Sigmoid colon (tissue), 7 donors: ENCODE measurements at places on chromosomes 5 and 9.

GRCh38 chr5:82374637-82375036, 96.5 kb upstream of the RPS23 start:
- DNase-seq, result no peak
- no peaks in the 10 kb centered on the region for H3K27me3 ChIP-seq
- no peak overlapping the region for H3K4me3 ChIP-seq

- no peaks in the 10 kb centered on the region for H3K27me3 ChIP-seq
- peak; percentile 91 for DNase-seq
- no peak overlapping the region for H3K4me3 ChIP-seq
- peaks cover 30% of the 10 kb centered on the region for H3K4me1 ChIP-seq
- H3K27ac ChIP-seq, result peak overlapping the region; percentile 49
- no peaks in the 10 kb centered on the region for H3K36me3 ChIP-seq
Observed at GRCh38 chr5:170357955-170358444, 31.2 kb downstream of the KCNMB1 start.

DNA sequence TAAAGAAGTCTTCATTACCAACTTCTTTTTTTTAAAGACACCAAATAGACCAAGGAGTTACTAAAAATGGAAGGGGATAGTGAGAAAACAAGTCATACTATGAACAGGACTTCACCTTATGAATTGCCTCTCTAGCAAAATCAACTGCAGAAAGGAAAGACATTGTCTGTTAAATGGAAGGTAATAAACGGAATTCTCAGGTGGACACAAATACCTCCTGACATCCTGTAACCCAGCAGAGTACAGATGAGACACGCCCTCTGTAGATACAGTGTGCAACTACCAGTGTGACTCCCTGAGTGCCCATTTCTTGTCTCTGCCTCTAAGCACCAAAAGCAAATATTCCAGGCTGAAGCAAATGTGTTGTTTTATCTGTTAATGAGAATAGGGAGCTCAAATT, 12.2 kb upstream of the PLPP1 start:
- no peak overlapping the region for H3K4me3 ChIP-seq
- H3K27me3 ChIP-seq, result no peaks in the 10 kb centered on the region
- H3K4me1 ChIP-seq, result no peaks in the 10 kb centered on the region
- no peak overlapping the region for H3K27ac ChIP-seq

DNA sequence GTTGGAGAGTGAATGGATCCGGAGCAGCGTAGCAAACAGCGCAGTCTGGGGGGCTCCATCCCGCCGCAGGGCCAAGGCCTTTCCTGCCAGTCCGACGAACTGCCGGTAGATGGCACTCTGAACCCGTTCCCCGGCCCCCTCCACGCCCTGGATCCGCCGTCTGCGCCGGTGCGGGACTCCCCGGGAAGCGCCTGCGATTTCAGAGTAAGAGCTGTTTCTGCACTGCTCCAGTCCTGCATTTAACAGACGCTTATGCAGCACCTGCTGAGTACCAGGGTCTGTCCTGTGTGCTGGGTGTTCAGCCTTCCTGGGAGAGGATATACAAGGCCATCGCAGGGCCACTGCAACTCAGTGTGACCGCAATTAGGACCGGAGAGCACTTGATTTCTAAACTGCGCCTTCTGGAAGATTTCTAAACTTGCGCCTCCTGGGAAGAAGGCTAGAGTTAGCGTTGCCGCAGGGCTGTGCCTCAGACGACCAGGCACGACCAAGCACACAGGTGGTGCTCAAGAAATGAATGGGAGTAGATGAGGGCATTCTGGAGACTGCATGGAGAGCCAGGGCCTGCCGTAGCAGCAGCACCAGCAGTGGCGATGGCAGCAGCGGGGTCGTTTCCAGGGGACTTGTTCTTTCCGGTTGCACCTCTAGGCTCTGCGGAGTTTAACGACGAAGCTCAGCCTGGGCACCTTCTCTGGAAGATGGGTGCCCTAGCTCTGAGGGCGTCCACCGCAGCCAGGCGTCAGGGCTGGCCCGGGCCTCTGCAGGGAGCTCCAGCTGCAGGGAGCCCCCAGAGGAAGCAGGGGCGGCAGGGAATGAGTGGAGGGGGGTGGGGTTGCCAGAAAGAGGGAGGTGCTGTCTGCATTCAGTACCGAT, 14.3 kb upstream of the TIFAB start:
- no peaks in the 10 kb centered on the region for H3K27me3 ChIP-seq
- H3K36me3 ChIP-seq, result no peaks in the 10 kb centered on the region
- H3K4me3 ChIP-seq, result peak overlapping the region; percentile 20
- no peak overlapping the region for H3K27ac ChIP-seq

- H3K4me3 ChIP-seq, result no peak overlapping the region
- DNase-seq, result peak; percentile 32
- H3K36me3 ChIP-seq, result no peaks in the 10 kb centered on the region
- no peaks in the 10 kb centered on the region for H3K27me3 ChIP-seq
- no peak overlapping the region for H3K27ac ChIP-seq
Observed at GRCh38 chr5:1039706-1040260, 31.2 kb downstream of the NKD2 start.

- no peaks in the 10 kb centered on the region for H3K27me3 ChIP-seq
- no peaks in the 10 kb centered on the region for H3K36me3 ChIP-seq
- H3K4me3 ChIP-seq, result no peak overlapping the region
- H3K4me1 ChIP-seq, result no peaks in the 10 kb centered on the region
- H3K27ac ChIP-seq, result no peak overlapping the region
Observed at GRCh38 chr5:73899055-73899454, 273.1 kb downstream of the ARHGEF28 start.

DNA sequence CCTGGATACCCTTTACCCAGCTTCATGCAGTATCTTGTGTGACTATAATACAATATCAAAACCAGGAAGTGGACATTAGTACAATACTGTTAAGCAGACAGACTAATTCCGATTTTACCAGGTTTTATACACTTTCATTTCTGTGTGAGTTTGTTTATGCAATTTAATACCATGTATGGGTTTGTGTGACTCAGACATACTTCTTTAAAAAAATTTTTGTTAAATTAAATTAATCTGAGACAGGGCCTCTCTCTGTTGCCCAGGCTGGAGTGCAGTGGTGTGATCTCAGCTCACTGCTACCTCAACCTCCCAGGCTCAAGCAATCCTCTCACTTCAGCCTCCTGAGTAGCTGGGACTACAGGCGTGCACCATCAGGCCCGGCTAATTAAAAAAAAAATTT, 156.8 kb downstream of the GAPVD1 start:
- no peak overlapping the region for H3K27ac ChIP-seq
- H3K4me3 ChIP-seq, result no peak overlapping the region
- peaks cover 7% of the 10 kb centered on the region for H3K4me1 ChIP-seq
- H3K36me3 ChIP-seq, result no peaks in the 10 kb centered on the region
- DNase-seq, result no peak

- peaks cover 31% of the 10 kb centered on the region for H3K36me3 ChIP-seq
- peaks cover 48% of the 10 kb centered on the region for H3K4me1 ChIP-seq
- H3K27ac ChIP-seq, result peak overlapping the region; percentile 47
- H3K4me3 ChIP-seq, result no peak overlapping the region
Observed at GRCh38 chr9:127942216-127943010, 4.8 kb upstream of the DPM2 start.

DNA sequence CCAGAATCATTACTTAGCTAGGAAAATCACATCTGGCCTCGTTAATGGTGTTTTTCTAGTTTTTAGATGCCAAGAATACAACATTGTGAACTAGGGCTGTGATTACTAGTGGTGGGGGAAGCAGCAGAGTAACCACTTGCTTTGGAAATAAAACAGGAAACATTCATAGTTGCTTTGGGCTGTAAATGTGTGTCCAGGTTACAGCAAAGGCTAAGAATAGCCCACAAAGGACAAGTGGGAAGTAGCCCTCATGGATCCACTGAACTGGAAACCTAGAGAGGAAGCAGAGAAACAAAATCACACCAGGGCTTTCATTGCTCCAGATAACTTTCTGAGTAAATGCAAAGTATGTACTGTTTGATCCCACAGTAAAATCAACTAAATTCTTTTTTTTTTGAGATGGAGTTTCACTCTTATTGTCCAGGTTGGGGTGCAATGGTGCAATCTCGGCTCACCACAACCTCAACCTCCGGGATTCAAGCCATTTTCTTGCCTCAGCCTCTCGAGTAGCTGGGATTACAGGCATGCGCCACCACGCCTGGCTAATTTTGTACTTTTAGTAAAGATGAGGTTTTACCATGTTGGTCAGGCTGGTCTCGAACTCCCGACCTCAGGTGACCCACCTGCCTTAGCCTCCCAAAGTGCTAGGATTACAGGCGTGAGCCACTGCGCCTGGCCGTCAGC, 56.2 kb upstream of the TNFSF15 start:
- H3K4me3 ChIP-seq, result no peak overlapping the region
- no peak for DNase-seq

GRCh38 chr5:30502277-30502676, 691.2 kb upstream of the CDH6 start:
- no peak overlapping the region for H3K27ac ChIP-seq
- H3K27me3 ChIP-seq, result no peaks in the 10 kb centered on the region
- H3K36me3 ChIP-seq, result no peaks in the 10 kb centered on the region
- H3K4me1 ChIP-seq, result no peaks in the 10 kb centered on the region
- no peak overlapping the region for H3K4me3 ChIP-seq
- DNase-seq, result no peak

- no peaks in the 10 kb centered on the region for H3K4me1 ChIP-seq
- no peak for DNase-seq
- H3K27ac ChIP-seq, result no peak overlapping the region
- H3K36me3 ChIP-seq, result no peaks in the 10 kb centered on the region
- no peak overlapping the region for H3K4me3 ChIP-seq
Observed at GRCh38 chr5:62017092-62017491, 288.9 kb upstream of the KIF2A start.

DNA sequence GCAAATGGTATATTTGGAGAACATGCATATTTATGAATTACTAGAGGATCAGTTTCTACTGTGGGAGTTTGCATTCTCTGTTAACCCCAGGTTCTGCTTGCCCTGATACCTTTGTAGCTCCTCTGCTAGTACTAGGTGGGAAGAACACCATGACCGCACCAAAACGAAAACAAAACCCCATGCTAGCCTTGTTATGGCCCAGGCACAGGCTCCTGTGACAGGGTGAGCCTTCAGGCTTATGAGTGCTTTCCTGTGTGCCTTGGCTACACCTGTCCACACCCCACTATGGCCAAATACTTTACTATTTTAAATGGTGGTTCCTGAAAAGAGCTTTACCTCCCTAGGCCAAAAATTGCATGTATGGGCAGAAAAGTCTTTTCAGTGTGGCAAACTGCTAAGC, 94.8 kb downstream of the PPIC start:
- H3K36me3 ChIP-seq, result no peaks in the 10 kb centered on the region
- no peaks in the 10 kb centered on the region for H3K27me3 ChIP-seq
- peaks cover 14% of the 10 kb centered on the region for H3K4me1 ChIP-seq
- no peak overlapping the region for H3K27ac ChIP-seq

GRCh38 chr5:111747337-111747736, 9.7 kb downstream of the NREP start:
- H3K4me3 ChIP-seq, result no peak overlapping the region
- H3K27me3 ChIP-seq, result no peaks in the 10 kb centered on the region
- no peak overlapping the region for H3K27ac ChIP-seq
- DNase-seq, result no peak

GRCh38 chr5:145946112-145946861, 9.9 kb downstream of the SH3RF2 start:
- H3K4me3 ChIP-seq, result no peak overlapping the region
- H3K36me3 ChIP-seq, result no peaks in the 10 kb centered on the region
- H3K27me3 ChIP-seq, result no peaks in the 10 kb centered on the region
- no peaks in the 10 kb centered on the region for H3K4me1 ChIP-seq

- H3K36me3 ChIP-seq, result no peaks in the 10 kb centered on the region
- no peak for DNase-seq
- H3K27me3 ChIP-seq, result no peaks in the 10 kb centered on the region
- no peak overlapping the region for H3K4me3 ChIP-seq
- H3K27ac ChIP-seq, result no peak overlapping the region
- H3K4me1 ChIP-seq, result no peaks in the 10 kb centered on the region
Observed at GRCh38 chr5:67591491-67591890, 394.9 kb upstream of the CD180 start.

DNA sequence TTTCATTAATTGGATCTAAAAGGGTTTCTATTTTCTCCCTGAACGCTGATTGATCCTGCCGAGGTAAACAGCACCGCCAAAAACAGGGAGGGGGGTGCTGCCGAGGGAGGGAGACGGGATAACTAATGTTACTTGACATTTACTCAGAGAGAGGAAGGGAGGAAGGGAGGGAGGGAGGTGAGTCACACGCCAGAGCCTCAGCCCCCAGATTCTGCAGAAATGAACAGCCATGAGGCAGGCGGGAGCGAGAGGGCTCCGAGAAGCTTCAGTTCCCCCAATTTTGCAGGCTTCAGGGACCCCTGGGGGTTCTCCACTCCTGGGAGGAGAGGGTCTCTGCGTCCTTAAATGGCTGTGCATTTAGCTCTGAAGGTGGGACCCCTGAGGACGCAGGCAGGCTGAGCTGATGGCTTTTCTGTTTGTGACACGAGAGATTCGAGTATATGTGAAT, 59.1 kb upstream of the IER5L start:
- H3K27ac ChIP-seq, result no peak overlapping the region
- no peak overlapping the region for H3K4me3 ChIP-seq
- H3K4me1 ChIP-seq, result peaks cover 8% of the 10 kb centered on the region
- no peaks in the 10 kb centered on the region for H3K36me3 ChIP-seq

DNA sequence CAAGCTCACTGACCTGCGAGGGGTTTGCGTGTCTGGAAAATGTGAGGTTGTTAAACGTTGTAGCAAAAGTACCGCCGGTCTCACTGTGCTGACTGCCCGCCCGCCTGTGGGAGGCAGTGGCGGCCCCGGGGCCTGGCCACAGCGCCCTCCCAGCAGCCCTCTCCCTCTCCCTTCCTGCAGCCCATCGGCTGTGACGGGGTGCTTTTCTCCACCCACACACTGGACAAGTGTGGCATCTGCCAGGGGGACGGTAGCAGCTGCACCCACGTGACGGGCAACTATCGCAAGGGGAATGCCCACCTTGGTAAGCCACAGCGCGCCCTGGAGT, 6.2 kb downstream of the ADAMTSL2 start:
- H3K4me3 ChIP-seq, result no peak overlapping the region
- peaks cover 8% of the 10 kb centered on the region for H3K4me1 ChIP-seq
- no peaks in the 10 kb centered on the region for H3K36me3 ChIP-seq
- no peaks in the 10 kb centered on the region for H3K27me3 ChIP-seq
